Spinal cord (tissue), 10 donors: ENCODE measurements at places on chromosomes 1 and 21.

DNA sequence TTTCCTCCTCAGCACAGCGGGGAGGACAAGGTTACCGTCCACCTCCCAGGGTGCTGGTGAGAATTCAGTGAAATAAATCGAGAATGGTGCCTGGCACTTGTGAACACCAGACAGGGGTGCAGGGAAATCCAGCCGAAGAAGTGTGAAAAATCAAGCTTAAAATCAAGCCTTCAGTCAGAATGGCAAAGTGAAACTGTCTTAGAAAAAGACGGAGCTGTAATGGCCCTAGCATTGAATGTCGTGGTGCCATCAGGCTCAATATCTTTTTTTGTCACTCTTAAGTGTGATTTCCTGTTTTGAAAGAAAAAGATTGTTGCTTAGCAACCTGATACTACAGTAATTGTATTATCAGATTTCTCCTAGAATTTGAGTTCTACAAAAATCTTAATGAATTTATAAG is 22.1 kb downstream of the EDARADD start:
- no peak for DNase-seq
- H3K27me3 ChIP-seq: no peaks in the 10 kb centered on the region
- H3K4me3 ChIP-seq: no peak overlapping the region
- H3K27ac ChIP-seq: no peak overlapping the region
- no peaks in the 10 kb centered on the region for H3K36me3 ChIP-seq
- H3K4me1 ChIP-seq: no peaks in the 10 kb centered on the region

DNA sequence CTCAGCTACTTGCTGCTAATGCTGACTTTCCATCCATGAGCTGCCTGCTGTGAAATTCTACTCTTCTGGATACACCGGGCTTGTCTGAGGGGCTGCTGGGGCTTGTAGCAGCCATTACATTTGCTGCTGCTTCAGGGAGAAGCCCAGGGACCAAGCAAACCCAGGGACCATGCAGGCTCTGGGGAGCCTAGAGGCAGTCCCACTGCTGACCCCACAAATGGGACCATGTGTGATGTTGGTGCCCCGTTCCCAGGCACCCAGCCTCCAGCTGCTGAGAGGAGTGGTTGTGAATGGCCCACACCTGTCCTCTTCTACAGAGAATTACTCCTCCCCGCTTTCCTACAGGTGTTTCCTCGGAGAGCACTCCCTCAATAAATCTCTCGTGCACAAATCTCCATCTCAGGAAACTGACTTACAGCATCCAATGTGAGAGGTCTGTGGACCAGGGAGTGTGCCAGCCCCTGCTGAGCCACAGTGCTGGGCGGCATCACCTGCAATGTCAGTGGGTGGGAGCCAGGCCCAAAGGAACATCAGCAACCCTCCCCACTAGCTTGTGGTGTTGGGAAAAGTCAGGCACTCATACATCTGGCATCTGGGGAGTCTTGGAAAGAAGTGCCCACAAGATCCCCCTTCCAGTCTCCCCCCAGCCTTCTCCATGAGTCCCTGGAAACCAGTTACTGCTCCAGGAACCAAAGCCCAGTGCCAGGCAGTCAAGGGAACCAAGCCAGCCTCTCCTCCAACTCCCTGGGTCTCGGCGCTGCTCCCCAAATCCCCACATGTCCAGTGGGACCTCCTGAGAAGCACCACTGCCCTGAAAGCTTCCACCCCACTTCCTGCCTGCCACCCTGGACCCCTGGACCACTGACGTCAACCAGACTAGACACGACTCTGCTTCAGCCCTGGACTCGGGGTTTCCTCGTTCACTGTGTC is 65.1 kb downstream of the TCP10L start:
- peaks cover 36% of the 10 kb centered on the region for H3K4me1 ChIP-seq
- H3K4me3 ChIP-seq: no peak overlapping the region
- DNase-seq: no peak

DNA sequence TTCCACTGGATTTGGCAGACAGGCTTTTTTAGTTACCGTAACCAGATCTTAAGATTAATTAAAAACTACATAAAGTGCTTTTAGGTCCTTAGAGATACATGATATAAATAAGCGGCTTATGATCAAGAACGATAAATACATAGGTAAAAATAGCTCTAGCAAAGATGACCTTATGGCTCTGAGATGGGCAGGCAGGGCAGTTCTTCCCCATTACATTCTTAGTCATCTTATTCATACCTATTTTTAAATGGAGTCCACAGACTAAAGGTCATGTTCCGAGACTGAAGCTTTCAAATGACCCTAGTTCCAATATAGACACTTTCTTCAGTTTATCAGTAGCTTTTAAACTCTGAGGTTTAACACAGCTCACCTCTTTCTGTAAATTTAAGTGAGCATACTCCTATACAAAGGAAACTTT is 4.3 kb downstream of the MCL1 start:
- DNase-seq: no peak
- peaks cover 32% of the 10 kb centered on the region for H3K36me3 ChIP-seq
- peaks cover 6% of the 10 kb centered on the region for H3K4me1 ChIP-seq
- H3K27ac ChIP-seq: no peak overlapping the region
- no peaks in the 10 kb centered on the region for H3K27me3 ChIP-seq

- H3K4me1 ChIP-seq: no peaks in the 10 kb centered on the region
- H3K4me3 ChIP-seq: no peak overlapping the region
- no peak for DNase-seq
- H3K27me3 ChIP-seq: no peaks in the 10 kb centered on the region
- no peak overlapping the region for H3K27ac ChIP-seq
Observed at GRCh38 chr1:181872562-181872961, 188.9 kb downstream of the ZNF648 start.

DNA sequence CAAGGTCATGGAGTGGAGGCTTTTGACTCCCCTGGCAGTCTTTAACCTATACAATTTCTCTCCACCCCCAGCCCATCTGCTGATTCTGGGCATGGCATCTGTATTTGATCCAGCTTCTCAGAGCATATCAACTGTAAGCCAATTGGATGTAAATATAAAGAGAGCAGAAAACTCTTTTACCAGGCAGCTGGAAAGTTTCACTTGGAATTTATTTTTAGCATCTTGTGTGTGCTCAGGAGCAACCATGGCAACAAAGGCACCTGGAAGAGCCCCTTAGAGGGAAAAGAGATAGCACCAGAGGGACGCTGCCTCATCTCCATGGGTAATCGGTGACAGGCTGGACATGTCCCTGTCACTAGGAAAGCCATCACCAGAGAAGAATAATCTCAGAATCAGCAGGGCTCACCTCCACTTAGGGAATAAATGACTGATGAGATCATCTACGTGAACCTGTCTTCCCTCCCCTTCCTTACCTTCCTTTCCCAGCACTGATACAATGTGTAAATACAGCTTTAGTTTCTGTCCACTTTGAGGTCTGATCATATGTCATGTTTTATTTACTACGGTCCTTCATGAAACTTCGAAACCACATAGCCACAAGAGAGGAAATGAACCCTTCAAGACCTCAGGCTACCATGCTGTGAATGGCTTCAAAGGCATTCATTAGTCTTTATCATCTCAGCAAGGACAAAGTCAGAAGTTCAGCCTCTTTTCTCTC is 25.3 kb upstream of the SIPA1L2 start:
- DNase-seq: no peak
- H3K27ac ChIP-seq: no peak overlapping the region
- no peak overlapping the region for H3K4me3 ChIP-seq
- no peaks in the 10 kb centered on the region for H3K27me3 ChIP-seq
